SJCRH30 (cell line): ENCODE measurements at places on chromosomes 3 and 15. TPM values are rescaled to one million over a fixed set of nuclear protein-coding genes. Genes with fewer than 3 reads are reported as not detected.
A peak's percentile ranks its signal among the peaks of the same experiment; 100 is the strongest.

The SH2D7 gene
- 0.08 and 0.36 TPM in 2 replicates for total RNA-seq

The ATP13A5 gene
- 0.03 and 0.06 TPM in 2 replicates for total RNA-seq

The TMEM212 gene
- total RNA-seq, result not detected in 2 replicates

The RARB gene
- 0.18 and 0.46 TPM in 2 replicates for total RNA-seq

The RAB11A gene
- total RNA-seq, result 257 and 269 TPM in 2 replicates

The POPDC2 gene
- 0.10 TPM in 1 of 2 replicates, not detected in the other for total RNA-seq

The DBR1 gene
- total RNA-seq, result 25.2 and 28.1 TPM in 2 replicates

- peaks cover 29% of the 10 kb centered on the region for H3K4me1 ChIP-seq
- H3K36me3 ChIP-seq, result no peaks in the 10 kb centered on the region
- no peaks in the 10 kb centered on the region for H3K27me3 ChIP-seq
- H3K27ac ChIP-seq, result peak overlapping the region; percentile 80
Measured at GRCh38 chr3:143158014-143158988, 38.7 kb downstream of the CHST2 start.

DNA sequence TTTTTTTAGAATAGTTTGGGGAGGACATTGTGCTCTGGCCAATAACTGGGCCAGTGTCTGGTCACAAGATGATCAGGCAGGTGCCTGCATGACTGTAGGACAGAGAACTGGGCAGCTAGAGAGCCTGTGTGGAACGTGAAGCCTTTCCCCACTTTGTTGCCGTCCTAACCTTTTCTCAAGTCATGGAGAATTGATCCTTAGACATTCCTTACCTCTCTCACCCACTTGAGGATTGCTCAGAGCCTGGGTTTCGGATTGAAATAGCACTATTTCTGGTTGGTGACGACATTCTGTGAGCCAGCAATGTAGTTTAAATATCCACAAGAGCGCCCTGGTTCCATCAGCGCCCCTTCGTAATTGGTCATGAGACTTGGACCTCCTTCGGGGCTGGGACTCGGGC lies 138.4 kb downstream of the IGF1R start:
- H3K4me3 ChIP-seq, result no peak overlapping the region
- H3K4me1 ChIP-seq, result peaks cover 32% of the 10 kb centered on the region
- peak overlapping the region; percentile 85; the same call in 1 of the 2 replicates for H3K27ac ChIP-seq
- H3K27me3 ChIP-seq, result no peaks in the 10 kb centered on the region

DNA sequence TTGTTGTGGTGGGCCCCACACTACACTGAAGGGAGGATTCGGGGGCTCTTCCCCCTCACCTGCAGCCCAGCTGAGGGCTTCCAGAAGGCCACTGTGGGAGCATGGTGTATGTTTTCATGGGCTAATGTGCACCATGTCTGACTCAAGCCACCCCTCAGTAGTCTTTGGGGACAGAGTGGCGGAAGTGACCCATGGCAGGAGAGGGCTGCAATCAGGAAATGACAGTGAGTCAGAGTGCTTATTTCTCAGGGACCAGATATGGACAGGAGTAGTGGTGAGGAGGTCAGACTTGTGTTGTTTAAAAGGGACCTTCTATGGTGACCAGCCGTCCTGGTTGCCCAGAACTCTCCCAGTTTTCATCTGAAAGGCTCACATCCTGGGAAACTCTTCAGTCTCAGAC lies 32.8 kb upstream of the SLC9A9 start:
- DNase-seq, result no peak
- H3K27me3 ChIP-seq, result no peaks in the 10 kb centered on the region
- H3K4me3 ChIP-seq, result no peak overlapping the region
- H3K36me3 ChIP-seq, result no peaks in the 10 kb centered on the region
- H3K4me1 ChIP-seq, result no peaks in the 10 kb centered on the region

DNA sequence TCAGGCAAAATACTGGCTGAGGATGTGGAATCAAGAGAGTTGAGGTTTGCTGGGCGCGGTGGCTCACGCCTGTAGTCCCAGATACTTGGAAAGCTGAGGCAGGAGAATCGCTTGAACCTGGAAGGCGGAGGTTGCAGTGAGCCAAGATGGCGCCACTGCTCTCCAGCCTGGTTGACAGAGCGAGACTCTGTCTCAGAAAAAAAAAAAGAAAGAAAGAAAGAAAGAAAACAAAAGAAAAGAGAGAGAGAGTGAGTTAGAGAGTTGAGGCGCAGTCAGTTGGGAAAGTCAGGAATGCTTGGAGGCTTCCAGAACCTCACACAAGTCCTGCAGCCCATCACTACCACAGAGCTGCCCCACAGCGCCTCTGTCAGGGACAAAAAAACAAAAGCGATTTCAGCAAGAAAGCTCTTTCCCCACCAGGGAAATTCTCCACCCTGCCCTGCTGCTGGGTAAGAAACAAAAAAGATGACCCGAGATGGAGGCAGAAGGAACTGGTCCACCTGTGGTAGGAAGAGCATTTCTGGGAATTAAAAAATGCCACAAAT lies 13.8 kb downstream of the HDC start:
- peaks cover 29% of the 10 kb centered on the region for H3K4me1 ChIP-seq
- no peaks in the 10 kb centered on the region for H3K36me3 ChIP-seq
- no peak overlapping the region; the same call in 1 of the 2 replicates for H3K27ac ChIP-seq
- no peak overlapping the region for H3K4me3 ChIP-seq
- peak; percentile 40 for DNase-seq

GRCh38 chr3:171782617-171783016 lies 27.7 kb downstream of the PLD1 start:
- no peak overlapping the region for H3K27ac ChIP-seq
- DNase-seq, result no peak
- H3K27me3 ChIP-seq, result no peaks in the 10 kb centered on the region
- no peaks in the 10 kb centered on the region for H3K4me1 ChIP-seq
- H3K4me3 ChIP-seq, result no peak overlapping the region
- no peaks in the 10 kb centered on the region for H3K36me3 ChIP-seq

DNA sequence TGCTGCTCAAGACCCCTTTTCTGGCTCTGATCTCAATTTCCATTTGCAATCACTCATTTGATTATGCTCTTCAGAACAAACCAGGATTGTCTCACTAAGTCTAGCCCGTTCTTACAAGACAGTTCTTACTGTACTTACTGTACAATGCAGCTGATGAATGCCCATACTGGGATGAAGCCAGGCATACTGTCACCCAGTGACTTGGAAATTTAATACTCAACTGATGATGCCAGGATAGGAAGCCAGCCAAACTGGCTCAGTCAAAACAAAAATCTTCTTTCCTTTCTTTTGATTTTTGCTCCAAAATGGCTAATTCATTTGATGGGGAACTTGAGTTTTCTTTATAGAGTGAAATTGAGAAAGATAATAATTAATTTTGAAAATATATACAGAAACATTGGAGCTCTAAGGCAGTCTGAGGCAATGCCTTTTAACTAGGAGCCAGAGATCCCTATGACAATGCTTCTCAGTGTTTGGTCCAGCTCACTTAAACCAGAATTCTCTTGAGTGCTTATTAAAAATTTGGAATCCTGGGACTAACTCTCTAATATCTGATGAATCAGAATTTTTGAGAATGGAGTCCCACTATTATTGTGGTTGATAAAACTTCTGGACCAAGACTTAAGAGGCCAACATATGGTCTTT lies 265.6 kb upstream of the THBS1 start:
- H3K27ac ChIP-seq, result no peak overlapping the region
- H3K4me1 ChIP-seq, result no peaks in the 10 kb centered on the region
- no peaks in the 10 kb centered on the region for H3K27me3 ChIP-seq
- DNase-seq, result no peak

GRCh38 chr15:99167640-99168039 lies 62.8 kb downstream of the SYNM start:
- H3K27ac ChIP-seq, result peak overlapping the region; percentile 18
- peaks cover 17% of the 10 kb centered on the region; the same call in 1 of the 2 replicates for H3K36me3 ChIP-seq
- no peak overlapping the region for H3K4me3 ChIP-seq
- H3K27me3 ChIP-seq, result no peaks in the 10 kb centered on the region
- peak; percentile 27 for DNase-seq

- H3K4me3 ChIP-seq, result no peak overlapping the region
- H3K27me3 ChIP-seq, result no peaks in the 10 kb centered on the region
- DNase-seq, result no peak
- H3K36me3 ChIP-seq, result no peaks in the 10 kb centered on the region
- H3K4me1 ChIP-seq, result peaks cover 9% of the 10 kb centered on the region; the same call in 1 of the 2 replicates
Measured at GRCh38 chr3:97464035-97464434, 300.5 kb upstream of the ARL6 start.

- no peak overlapping the region for H3K4me3 ChIP-seq
- DNase-seq, result no peak
- no peaks in the 10 kb centered on the region for H3K36me3 ChIP-seq
- H3K27me3 ChIP-seq, result peaks cover 14% of the 10 kb centered on the region
- H3K27ac ChIP-seq, result no peak overlapping the region
Measured at GRCh38 chr15:88788036-88788435, 15.2 kb upstream of the ACAN start.

- no peak for DNase-seq
- no peaks in the 10 kb centered on the region for H3K4me1 ChIP-seq
- no peak overlapping the region for H3K27ac ChIP-seq
- H3K27me3 ChIP-seq, result no peaks in the 10 kb centered on the region
- no peaks in the 10 kb centered on the region for H3K36me3 ChIP-seq
Measured at GRCh38 chr3:56693750-56694149, 10.7 kb upstream of the TASOR start.

GRCh38 chr3:65672871-65673815 lies 365.6 kb downstream of the MAGI1 start:
- H3K36me3 ChIP-seq, result no peaks in the 10 kb centered on the region
- H3K4me3 ChIP-seq, result no peak overlapping the region
- peak; percentile 62 for DNase-seq
- no peaks in the 10 kb centered on the region for H3K4me1 ChIP-seq
- H3K27ac ChIP-seq, result no peak overlapping the region

DNA sequence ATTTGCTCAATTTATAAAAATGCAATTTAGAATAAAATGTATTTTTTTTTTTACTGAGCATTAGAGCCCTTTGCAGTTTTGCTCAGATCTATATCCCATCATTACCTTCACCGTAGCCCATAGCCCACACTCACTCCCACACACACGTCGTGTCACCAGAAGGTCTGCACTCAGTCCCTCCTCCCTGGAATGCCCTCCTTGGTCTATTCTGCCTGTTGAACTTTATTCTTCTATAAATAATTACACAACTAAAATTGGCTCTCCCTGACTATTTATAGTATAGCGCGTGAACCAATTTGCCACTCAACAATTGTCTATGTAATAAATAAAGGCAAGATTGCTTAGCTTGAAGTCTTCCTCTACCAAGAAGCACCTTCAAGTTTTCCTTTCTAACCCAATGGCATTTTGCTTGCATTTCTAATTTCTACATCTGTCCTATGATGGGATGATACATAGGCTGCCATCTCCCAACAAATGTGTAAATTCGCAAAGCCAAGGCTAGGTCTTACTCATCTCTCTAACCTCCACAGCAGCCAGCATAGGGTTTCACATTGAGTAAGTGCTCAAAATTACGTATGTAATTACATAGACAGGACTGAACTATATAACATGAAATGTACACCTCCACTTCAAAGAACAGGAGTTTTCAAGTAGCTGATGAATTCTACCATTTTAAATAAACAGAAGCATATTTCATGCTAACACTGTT lies 172.0 kb upstream of the HES1 start:
- H3K36me3 ChIP-seq, result no peaks in the 10 kb centered on the region
- no peaks in the 10 kb centered on the region for H3K27me3 ChIP-seq
- H3K27ac ChIP-seq, result no peak overlapping the region
- no peaks in the 10 kb centered on the region for H3K4me1 ChIP-seq

GRCh38 chr15:77058468-77058867 lies 12.4 kb downstream of the TSPAN3 start:
- H3K4me1 ChIP-seq, result peaks cover 34% of the 10 kb centered on the region
- H3K4me3 ChIP-seq, result no peak overlapping the region
- no peak overlapping the region for H3K27ac ChIP-seq
- H3K36me3 ChIP-seq, result peaks cover 38% of the 10 kb centered on the region
- no peaks in the 10 kb centered on the region for H3K27me3 ChIP-seq

DNA sequence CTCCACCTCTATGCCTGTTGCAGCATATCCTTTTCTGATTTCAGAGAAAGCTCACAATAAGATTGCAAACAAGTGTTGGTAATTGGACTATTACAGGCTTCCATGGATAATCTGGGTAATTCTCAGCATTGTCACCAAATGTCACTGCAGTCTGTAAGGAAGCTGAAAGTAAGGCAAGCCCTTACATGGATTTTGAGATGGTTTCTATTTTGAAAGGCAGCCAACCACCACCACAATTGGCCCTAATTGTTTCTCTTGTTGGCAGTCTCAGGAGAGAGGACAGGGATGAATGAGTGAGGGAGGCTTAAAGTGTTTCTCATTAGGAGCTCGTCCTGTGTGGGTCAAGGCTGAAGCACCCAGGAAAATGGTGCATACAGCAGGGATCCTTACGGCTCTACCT lies 879.9 kb downstream of the TUSC7 start:
- no peaks in the 10 kb centered on the region for H3K36me3 ChIP-seq
- H3K27me3 ChIP-seq, result no peaks in the 10 kb centered on the region
- no peak overlapping the region for H3K27ac ChIP-seq
- DNase-seq, result no peak
- no peaks in the 10 kb centered on the region for H3K4me1 ChIP-seq
